T47D (cell line): ENCODE measurements at places on chromosomes 12 and 14.

GRCh38 chr12:38761636-38762342 lies 143.6 kb downstream of the CPNE8 start:
- no peak for DNase-seq

GRCh38 chr14:103597623-103598377 lies 31.2 kb upstream of the KLC1 start:
- no peak for DNase-seq

- no peak for DNase-seq
Observed at GRCh38 chr14:99655521-99655920, 10.6 kb downstream of the HHIPL1 start.

- no peak for DNase-seq
Observed at GRCh38 chr12:97082029-97082428, 175.0 kb downstream of the NEDD1 start.

GRCh38 chr14:59465316-59466135 lies at the start of gene GPR135:
Gene GPR135 (minus strand): TSS chr14:59465380. CDS start chr14:59465226, 154 bp downstream.
- no peak for DNase-seq

DNA sequence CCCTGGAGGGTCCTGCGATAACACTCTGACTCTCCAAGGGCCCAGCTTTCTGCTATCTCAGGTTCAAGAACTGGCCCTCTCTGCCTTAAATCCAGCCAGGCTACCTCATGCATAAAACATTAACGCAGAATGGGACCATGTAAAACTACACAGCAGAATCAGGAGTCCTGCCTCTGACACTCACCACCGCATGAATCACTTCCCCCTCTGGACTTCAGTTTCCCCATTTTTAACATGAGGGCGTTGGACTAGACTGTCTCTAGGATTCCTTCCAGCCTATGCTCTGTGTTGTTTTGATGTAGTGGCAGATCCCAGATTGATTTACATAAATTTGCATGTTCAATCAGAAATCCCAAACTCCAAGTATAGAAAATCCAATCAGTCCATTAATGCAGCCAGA lies 3.3 kb downstream of the NCKAP5L start:
- DNase-seq, result no peak

- no peak for DNase-seq
Observed at GRCh38 chr12:53599579-53599978, 26.6 kb downstream of the ATF7 start.

- DNase-seq, result peak; percentile 45
Observed at GRCh38 chr14:63727231-63727735, 582 bp downstream of the SGPP1 start.

GRCh38 chr14:105067140-105067968 lies 2.1 kb upstream of the GPR132 start:
- DNase-seq, result no peak

- peak; percentile 31 for DNase-seq
Observed at GRCh38 chr14:73058922-73059673, 764 bp downstream of the RBM25 start.

GRCh38 chr12:9634177-9634803 lies 26.6 kb upstream of the KLRB1 start:
- DNase-seq, result no peak

DNA sequence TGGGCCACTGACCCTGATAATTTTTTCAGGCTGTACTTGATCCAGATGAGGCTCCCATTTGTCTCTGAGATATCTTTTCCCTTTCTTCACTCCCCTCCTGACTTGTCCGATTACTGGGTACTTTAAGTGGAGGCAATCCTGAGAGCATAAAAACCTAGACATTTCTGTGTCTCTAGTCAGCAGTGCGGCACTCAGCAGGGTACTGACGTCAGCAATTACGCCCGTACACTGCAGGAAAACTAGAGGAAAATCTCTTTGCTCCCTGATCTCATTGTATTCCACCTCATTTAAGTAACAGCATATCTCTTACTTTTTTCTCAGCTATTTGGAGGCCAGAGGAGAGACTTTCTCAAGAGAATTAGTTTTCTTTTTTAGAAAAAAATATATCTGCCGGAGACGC lies 315.5 kb upstream of the OR4E1 start:
- DNase-seq, result no peak

DNA sequence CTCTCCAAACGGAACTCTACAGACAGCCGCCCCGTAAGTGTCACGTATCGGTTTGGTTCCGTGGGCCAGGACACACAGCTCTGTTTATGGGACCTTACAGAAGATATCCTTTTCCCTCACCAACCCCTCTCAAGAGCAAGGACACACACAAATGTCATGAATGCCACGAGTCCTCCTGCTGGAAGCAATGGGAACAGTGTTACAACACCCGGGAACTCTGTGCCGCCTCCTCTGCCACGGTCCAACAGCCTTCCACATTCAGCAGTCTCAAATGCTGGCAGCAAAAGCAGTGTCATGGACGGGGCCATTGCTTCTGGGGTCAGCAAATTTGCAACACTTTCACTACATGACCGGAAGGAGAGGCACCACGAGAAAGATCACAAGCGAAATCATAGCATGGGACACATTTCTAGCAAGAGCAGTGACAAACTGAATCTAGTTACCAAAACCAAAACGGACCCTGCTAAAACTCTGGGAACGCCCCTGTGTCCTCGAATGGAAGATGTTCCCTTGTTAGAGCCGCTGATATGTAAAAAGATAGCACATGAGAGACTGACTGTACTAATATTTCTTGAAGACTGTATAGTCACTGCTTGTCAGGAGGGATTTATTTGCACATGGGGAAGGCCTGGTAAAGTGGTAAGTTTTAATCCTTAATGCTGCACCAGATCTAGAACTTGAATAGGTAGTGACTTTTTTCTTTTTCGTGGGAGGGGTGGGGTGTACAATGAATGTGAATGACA lies 69.7 kb downstream of the WDR20 start:
- no peak for DNase-seq

DNA sequence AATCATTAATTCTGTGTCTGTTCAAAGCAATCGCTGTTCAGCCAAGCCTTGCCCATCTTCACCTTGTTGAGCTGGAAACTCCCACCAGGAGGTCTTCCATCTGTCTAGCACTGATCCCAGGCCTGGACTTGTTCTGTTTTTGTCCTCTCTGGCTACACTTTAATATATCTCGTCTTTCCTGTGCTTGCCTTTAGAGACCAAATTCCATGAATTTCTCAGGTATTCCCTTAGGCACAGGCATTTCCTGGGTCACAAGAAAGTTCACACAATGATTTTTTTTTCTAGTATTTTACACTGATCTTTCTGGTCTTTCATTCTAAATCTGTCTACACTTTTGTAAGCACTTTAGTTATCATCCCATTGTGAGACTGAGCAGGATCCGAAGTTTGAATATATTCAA lies 116.4 kb upstream of the CCND2 start:
- DNase-seq, result no peak

- peak; percentile 55 for DNase-seq
Observed at GRCh38 chr12:124829008-124829707, 34.5 kb downstream of the SCARB1 start.

DNA sequence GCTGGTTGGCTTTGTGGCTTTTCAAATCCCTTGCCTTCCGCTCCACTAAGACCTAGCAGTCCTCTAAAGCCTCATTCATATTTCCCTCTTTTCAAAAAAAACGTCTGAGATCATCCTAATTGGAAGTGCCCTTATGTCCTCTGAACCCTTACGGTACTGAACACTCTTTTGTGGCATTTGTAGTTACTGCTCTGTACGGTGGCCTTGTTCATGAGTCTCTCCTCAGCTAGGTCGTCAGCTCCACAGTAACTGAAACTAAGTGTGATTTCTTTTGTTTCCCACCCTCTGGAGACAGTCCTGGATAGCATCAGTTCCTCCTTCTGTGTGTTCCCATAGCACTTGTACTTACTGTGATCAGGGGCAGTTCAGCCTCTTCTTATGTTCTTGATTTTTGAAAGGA lies 49.7 kb downstream of the DAAM1 start:
- no peak for DNase-seq

- DNase-seq, result no peak
Observed at GRCh38 chr12:18981732-18982131, 147.8 kb upstream of the PLEKHA5 start.

GRCh38 chr12:4978737-4979136 lies 64.9 kb upstream of the KCNA5 start:
- DNase-seq, result no peak

DNA sequence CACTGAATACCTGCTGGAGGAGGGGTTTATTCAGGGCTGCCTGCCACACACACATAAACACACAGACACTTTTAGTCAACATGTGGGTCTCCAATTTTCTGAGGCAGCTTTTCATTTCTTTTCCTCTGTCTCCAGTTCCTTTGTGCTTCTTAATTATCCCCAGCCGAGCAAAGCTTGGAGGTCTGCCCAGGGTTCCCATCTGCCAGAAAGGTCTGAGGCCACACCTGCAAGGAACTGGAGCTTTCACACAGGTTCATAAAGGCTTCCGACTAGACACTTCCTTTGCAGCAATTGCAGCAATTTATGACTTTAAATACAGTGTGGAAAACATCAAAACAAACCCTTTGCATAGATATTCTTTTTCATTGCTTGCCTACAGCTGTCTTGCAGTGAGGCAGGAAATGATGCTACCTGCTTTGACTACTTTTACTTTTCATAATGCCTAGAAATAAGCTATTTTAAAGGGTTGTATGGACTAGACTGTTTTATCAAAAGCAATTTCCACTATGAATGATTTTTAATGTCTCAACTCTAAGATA lies 1318.9 kb downstream of the AACS start:
- DNase-seq, result no peak

- DNase-seq, result no peak
Observed at GRCh38 chr12:132773077-132773955, 11.7 kb upstream of the ANKLE2 start.

GRCh38 chr12:59499774-59500173 lies 96.1 kb upstream of the SLC16A7 start:
- DNase-seq, result no peak

DNA sequence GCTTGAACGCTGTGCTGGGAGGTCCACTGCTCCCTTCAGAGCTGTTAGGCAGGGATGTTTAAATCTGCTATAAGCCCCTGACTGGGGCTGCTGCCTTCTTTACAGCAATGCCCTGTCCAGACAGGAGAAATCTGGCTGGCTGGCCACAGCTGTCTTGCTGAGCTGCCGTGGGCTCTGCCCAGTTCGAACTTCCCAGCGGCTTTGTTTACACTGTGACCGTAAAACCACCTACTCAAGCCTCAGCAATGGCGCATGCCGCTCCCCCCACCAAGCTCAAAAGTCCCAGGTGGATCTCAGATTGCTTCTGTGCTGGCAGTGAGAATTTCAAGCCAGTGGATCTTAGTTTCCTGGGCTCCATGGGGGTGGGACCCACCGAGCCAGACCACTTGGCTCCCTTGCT lies 35.8 kb downstream of the CKAP4 start:
- DNase-seq, result no peak

- DNase-seq, result no peak
Observed at GRCh38 chr12:124453419-124454351, 113.7 kb downstream of the NCOR2 start.

- no peak for DNase-seq
Observed at GRCh38 chr12:58732894-58733293, 187.4 kb downstream of the LRIG3 start.

DNA sequence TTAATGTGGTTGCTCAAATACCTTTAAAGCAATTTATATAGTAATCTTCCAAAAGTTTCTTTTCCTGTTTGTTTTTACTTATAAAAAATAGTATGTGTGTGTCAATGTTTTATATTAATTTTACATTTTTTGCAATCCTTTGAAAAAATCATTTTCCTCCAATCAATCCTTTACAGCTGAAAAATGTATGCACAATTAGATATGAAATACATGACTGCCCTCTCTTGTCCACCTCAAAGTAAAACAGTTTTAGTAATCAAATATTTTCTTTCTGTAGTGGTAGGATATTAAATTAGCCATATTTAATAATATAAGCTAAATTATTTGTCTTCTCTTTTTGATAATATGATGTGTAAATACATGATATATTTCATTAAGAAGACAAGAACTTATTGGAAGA lies 269.9 kb downstream of the ADAMTS20 start:
- peak; percentile 48 for DNase-seq

- no peak for DNase-seq
Observed at GRCh38 chr14:86662334-86662733, 1132.4 kb downstream of the FLRT2 start.

DNA sequence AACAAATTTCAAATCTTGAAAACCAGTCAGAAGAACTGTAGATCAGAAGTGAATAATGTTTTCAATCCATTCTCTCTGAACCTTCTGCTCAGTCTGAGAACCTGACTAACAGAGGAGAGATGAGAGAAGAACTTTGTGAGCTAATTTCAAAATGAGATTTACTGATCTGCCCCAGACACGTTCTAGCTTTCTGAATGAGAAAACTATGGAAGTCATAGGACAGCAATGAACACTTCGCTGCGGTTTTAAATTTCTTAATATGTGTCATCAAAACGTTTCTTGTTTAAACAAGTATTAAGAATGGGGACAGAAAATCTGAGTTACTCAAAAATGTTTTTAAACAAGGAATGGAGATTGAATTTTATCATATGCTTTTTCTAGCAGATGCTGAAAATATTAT lies 66.6 kb upstream of the FAR2 start:
- no peak for DNase-seq

DNA sequence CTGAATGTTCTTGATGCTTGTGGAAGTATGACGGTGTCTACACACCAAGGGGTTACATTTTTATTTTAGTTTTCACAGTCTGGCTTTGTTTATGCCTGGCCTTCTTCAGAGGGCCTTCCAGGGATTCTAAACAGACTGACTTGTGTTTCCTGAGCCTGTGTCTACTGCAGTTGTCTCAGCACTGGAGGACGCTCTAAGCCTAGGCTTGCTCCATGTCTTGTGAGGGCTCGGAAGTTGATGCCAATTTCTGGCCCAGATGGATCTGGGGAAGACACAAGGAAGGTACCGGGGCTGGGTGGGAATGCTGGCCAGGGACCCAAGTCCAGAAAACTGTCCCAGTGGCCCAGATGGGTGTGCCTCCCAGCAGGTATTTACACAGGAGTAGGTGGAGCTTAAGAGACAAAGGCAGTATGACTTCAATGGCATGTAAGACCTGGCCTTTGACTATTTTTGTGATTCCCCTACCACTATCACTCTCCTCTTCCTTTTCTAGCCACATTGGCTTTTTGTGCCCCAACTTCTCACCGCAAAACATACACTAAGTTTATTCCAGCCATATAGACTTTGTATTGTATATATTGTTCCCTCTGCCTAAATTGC lies 56.9 kb downstream of the GPR137C start:
- no peak for DNase-seq

GRCh38 chr14:64998455-64998931 lies 11.8 kb downstream of the FNTB start:
- DNase-seq, result no peak

DNA sequence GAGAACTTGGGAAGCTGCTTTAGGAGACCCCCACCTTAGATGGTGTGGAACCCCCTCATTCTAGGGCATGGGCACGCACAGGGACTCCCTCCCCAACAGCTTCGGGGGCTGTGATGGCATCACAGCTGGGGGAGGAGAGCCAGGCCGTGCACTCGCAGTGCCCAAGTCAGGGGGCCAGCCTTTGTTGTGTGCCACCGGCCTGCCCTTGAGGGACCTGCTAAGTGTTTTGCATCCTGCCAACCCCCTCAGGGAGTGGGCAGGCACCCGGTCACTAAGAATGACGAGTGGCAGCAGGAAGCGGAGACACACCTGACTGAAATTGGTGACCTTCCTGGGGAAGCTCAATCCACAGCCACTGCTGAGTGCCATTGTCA lies 334.9 kb upstream of the SFSWAP start:
- no peak for DNase-seq

GRCh38 chr14:92635031-92635430 lies 113.4 kb downstream of the LGMN start:
- no peak for DNase-seq
